Left hindlimb (tissue), 1 donor: ENCODE measurements at places on chromosomes 12 and 14.

GRCh38 chr14:99751539-99752485, 41.4 kb upstream of the EML1 start:
- DNase-seq = no peak

DNA sequence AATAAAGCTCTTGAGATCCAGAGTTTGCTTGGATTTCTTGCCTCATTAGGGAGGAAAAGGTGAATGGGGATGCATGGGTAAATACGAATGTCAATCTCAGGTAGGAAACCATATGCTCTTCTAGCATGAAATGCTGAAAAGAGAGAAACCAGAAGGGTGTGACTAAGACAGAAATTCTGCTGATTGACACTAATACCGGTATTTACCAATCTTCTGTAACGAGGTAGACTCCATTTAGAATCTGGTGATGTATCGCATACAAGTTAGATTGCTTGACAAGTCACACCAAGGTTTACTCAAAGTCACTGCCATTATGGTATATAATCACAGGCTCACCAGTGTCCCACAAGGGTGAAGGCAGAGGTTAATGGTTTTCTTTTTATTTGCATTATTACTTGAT, 337.9 kb downstream of the NRXN3 start:
- DNase-seq = no peak

GRCh38 chr12:19223695-19224094, 94.2 kb downstream of the PLEKHA5 start:
- no peak for DNase-seq

DNA sequence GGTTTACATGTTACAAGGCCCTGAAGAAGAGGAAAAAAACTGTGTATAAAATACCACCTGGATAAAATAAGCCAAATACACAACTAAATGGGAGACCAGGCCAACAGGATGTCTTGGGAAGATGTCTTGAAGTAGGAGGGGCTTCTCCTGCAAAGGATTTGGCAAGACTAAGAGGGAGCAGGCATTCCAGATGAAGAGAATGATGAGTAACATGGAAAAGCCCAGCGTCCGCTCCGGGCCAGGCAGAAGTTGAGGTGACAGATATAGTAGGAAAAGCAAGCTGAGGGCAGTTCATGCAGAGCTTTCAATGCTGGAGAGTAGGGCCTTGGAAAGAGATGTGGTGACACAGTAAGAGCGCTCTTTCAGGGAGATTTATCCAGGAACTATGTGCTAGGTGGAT, 16.1 kb upstream of the EIF4B start:
- no peak for DNase-seq

DNA sequence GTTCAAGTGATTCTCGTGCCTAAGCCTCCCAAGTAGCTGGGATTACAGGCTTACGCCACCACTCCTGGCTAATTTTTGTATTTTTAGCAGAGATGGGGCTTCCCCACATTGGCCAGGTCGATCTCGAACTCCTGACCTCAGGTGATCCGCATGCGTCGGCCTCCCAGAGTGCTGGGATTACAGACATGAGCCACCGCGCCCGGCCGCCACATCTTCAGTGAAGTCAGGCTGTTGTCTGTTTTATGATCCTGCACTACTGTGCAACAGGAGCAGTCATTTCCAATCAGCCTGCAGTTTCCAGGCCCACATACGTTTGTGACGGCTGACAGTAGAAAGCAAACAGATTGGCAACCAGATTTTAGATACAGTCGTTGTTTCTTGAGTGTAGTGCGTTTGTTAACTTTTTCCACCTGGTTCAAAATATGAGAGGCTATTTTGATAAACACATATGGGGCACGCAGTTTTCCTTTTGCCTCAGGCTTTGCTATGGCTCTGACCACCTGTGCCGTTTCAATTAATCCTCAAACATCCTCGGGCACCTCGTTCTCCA, 74.8 kb downstream of the LGMN start:
- no peak for DNase-seq

GRCh38 chr12:42583016-42583415, 6.5 kb downstream of the PRICKLE1 start:
- DNase-seq = no peak

DNA sequence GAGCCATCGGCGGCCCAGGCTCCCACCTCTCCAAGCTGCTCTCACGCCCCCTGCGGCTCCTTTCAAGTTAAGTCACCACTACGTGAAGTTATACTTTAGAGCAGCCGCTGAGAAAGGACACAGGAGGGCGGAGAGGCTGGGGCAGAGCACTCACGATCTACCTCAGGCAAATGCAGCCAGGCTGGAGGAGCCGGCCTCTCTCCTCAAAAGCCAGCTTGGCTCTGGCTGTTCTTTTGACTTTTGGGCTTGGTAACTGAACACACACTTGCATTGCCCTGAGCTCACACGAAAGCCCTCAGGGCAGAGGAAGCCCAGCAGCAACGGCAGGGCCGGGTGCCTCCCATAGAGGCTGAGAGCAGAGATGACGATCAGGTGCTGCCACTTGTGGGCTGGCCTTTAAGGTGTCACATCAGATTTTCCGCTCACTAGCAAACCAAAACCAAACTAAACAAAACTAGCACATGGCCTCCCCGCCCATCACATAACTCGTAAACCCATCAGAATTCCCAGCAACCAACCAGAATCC, 75.2 kb downstream of the PITPNM2 start:
- no peak for DNase-seq

- no peak for DNase-seq
Measured at GRCh38 chr14:78302841-78303240, 132.7 kb downstream of the NRXN3 start.

DNA sequence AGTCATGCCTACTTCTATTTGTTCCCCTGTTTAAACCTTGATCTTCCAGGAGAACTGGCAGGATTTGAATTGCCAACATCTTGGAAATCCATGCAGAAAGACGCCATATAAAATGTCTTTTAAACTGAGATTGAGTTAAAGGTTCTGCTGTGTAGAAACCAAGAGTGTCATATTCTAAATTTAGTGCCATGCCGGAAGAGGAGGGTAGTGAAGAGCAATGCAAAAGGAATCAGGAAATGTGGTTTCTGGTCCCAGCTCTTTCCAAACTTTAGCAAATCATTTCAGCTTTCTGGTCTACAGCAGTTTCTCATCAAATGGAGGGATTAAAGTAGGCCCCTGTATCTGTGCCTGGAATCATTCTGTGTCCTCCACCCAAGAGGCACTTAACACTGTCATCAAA, 85.7 kb downstream of the BTG1 start:
- no peak for DNase-seq

GRCh38 chr12:11482955-11483354, 87.6 kb upstream of the PRB2 start:
- DNase-seq = no peak

DNA sequence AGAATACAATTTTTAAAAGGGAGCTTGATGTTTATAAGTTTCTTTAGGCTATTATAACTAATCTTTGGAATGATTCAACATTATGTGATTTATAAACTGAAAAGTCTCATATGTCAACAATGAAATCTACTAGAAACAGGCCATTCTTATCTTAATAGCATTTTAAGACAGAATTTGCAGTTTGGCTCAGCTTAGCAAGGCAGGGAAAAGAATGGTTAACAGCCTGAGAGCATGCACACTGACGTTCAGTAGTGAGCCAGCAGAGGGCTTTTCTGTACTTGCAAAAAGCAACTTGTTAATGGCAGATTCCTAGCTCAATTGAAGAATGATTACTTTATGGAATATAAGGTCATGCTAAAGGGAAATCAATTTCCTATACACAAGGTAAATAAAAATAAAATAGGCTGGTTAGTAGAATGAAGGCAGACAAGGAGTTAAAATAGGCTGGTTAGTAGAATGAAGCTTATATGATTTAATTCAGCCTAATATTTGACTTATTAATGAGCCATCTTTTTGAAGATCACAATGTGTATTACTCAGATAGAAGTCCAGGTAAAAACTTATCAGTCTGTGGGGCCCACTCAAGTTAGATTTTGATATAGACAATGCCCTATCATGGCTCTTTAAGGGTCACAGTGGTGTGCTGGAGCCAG, 95.9 kb downstream of the OTOGL start:
- peak; percentile 38 for DNase-seq

DNA sequence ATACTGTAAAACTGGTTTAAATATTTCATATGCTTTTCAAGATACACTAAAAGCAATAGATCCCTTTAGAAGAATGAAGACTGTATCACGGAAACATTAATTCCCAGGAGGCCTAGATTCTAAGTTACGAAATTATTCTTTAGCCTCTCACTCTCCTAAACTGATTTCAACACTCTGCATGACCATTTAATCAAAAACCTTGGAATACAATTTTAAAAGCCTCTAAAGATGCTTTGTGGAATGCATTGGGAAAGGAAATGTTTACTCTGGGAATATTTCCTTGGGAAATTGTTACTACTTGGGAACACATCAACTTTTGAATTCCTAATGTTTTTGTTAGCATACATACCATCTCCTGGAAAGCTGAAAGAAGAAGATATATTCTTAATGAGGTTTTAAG, 255.7 kb upstream of the FAR2 start:
- DNase-seq = no peak

DNA sequence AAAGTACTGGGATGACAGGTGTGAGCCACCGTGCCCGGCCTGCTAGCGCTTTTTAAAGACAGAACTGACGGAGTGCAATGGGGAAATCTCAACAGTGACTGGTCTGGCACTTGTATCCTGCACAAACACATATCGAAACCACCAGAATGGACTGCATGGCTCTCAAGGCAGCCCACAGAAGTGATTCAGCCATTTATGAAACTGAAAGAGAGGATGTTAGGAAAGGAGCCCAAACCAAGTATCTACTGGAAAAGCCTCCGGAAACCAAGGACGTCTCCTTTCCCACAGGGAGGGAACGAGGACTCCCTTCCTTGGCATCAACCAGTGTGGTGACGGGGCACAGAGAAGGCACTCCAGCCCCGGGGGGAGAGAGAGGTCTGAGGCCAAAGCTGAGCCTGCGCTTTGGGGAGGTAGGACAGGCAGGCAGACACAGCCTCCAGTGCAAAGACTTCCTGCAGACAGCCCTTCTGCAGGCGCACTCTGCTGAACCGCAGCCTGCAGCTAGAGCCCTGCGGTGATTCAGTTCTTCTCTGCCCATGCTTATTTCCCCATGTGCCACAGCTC, 16.5 kb downstream of the SLC15A4 start:
- DNase-seq = no peak

DNA sequence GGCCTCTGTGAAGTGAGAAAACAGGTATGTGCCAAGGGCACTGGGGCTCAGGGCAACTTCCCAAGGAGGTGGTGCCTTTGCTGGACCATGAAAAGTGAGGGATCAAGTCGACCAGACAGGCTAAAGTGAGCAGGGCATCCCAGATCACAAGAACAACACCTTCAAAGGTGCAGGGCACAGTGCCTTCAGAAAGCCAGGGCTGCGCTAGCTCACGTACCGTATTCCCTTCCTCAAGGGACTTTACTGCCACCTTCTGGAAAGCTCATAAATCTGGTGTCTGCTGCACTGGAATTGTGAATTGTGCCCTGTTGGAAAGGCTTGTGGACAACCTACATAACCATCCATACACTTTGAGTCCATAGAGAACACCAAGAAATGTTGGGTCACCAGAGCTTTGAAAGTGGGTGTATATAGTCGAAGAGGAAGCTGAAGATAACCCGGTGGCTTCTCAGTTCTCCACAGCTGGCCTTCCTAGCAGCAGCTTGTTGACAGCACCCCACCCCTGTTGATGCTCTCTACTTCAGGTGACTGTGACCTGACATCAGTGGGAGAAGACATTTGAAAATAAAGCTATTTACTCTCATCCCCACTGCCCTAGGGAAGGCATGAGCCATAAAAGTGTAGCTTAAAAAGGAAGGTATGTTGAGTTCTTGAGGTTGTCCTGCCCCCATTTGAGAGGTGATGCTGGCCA, 24.5 kb downstream of the FIGNL2 start:
- no peak for DNase-seq

- DNase-seq = no peak
Measured at GRCh38 chr14:103625356-103626095, 3.5 kb upstream of the KLC1 start.

GRCh38 chr14:93059260-93059659, 56.5 kb downstream of the ITPK1 start:
- DNase-seq = no peak

GRCh38 chr12:46382408-46382963, 9.9 kb upstream of the SLC38A2 start:
- peak; percentile 50 for DNase-seq

- DNase-seq = no peak
Measured at GRCh38 chr14:96173636-96174475, 30.8 kb upstream of the BDKRB2 start.

DNA sequence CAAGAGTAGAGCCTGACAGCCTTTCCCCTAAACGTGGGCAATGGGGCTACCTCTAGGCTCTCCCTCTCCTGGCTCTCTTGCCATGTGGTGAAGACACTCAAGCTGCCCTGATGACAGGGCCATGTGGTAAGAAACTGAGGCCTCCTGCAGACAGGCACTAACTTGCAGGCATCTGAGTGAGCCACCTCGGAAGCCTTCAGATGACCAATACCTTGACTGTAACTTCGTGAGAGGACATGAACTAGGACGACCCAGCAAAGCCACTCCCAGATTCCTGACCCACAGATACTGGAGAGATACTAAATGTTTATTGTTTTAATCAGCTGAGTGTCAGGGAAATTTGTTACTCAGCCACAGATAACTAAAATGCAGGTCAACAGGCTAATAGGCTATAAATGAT, 96.4 kb downstream of the EFCAB11 start:
- no peak for DNase-seq

GRCh38 chr14:73428353-73428824, 30.0 kb downstream of the NUMB start:
- DNase-seq = no peak

DNA sequence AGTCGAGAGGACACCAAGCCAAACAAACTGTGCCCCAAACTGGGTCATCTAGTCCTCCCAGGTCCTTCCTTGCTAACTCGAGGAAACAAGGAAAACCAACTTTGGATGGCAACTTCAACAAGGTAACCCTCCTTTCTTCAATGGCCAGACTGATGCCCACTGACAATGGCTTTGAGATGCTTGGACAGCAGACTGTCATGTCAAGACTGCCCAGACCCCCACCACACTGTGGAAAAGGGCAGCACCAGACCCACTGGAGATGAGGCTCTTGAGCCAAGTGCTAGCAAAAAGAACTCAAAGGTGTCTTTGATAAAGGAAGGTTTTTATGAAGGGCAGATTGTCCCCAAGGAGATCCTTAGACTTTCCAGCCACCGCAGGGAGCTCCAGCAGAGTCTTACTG, 9.0 kb upstream of the CDH24 start:
- DNase-seq = no peak

GRCh38 chr14:57161583-57162234, 107.0 kb downstream of the EXOC5 start:
- no peak for DNase-seq

GRCh38 chr12:4118601-4119156, 154.9 kb upstream of the CCND2 start:
- DNase-seq = no peak

- DNase-seq = no peak
Measured at GRCh38 chr12:15679151-15679550, 110.0 kb downstream of the EPS8 start.
